Epithelial cell of esophagus (primary cell): ENCODE measurements at places on chromosomes 6 and 20.

DNA sequence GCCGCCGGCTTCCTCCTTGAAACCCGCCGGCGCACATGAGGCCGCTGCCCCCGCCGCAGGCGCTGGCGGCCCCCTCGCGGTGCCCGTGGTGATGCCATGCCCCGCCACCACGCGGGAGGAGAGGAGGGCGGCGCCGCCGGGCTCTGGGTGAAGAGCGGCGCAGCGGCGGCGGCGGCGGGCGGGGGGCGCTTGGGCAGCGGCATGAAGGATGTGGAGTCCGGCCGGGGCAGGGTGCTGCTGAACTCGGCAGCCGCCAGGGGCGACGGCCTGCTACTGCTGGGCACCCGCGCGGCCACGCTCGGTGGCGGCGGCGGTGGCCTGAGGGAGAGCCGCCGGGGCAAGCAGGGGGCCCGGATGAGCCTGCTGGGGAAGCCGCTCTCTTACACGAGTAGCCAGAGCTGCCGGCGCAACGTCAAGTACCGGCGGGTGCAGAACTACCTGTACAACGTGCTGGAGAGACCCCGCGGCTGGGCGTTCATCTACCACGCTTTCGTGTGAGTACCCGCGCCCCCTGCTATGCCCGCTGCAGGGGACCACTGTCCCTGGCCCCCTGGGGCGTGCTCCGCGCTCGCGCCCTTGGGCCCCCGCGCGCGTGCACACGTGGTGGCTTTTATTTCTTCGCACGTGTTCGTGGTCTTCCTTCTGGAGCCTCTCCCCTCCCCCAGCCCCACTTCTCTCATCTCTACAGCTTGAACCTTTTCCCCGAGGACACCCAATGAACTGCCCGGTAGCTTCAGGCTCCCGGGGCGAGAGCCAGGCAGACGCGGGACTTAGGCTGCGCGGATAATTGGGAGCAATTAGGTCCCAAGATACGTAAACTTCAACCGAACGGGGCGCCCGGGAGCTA, 453 bp downstream of the KCNQ5 start:
- DNase-seq, result peak; percentile 39

- no peak for DNase-seq
These were observed 99.7 kb downstream of the TMEM170B start for GRCh38 chr6:11637266-11637665.

DNA sequence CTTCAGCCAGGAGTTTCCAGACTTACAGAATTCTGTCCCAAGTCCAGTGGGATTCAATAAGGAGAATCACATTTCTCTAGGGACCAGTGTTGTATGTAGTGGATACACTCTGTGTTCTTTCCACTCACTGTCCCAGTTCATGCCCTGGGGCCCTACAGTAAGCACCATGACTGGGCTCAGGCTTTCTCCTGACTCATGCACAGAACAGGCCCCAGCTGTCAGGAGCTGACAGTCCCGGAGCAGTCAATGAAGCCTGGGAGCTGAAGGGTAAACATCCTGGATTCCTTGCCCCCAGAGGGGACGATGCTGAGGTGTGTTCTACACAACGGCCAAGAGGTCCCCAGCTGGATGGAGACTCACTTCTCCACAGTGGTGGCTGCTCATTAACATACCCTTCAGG, 40.2 kb upstream of the LRFN2 start:
- peak; percentile 59 for DNase-seq

GRCh38 chr6:114421199-114421598, 78.4 kb upstream of the HS3ST5 start:
- no peak for DNase-seq

DNA sequence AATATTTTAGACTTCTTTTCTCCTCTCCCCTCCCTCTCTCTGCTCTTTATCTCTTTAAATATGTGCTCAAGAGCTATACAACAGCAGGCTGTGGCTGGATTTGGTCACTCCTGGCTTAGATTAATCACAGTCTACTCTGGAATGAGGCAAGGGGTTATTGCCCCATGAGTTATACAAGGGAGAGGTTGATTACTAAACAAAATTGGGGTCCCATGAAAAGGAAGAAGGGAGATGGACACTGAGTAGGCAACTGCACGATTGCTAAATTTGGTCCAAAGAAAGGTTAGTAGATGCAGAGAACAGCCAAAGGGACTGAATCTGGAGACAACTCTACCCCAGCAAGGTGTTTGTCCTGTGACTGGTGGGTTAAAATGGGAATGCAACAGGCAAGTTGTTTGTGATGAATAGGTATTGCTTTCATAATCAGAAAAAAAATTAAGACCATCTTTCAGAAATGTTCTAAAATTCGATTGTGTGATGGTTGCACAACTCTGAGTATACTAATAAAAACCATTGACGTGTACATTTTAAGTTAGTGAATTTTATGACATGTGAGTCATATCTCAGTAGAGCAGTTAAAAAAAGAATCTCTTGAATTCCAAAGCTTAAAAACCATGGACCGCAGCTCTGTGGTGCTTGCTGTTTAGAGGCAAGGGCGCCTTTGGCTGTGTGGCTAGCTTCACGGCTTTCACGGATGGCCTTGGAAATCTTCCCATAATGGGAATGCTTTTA, 57.1 kb downstream of the KIZ start:
- peak; percentile 20 for DNase-seq

DNA sequence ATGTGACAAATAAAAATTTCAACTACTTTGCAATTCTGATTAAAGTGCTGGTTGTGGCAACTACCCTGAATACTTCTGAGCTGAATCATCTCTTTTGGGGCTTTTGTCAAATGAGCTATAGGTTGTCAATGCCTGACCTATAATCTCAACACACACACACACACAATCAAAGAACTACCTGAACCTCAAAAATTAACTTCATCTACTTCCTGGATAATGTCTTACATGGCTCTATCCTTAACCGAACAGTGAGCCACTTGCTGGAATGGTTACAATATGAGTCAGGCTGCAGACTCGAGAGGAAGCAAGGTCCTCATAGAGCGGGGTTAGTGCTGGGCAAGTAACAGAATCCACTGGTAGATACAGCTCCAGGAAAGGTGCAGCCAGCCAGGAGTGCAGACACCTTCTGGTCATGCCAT, 70.6 kb upstream of the DST start:
- DNase-seq, result peak; percentile 85

DNA sequence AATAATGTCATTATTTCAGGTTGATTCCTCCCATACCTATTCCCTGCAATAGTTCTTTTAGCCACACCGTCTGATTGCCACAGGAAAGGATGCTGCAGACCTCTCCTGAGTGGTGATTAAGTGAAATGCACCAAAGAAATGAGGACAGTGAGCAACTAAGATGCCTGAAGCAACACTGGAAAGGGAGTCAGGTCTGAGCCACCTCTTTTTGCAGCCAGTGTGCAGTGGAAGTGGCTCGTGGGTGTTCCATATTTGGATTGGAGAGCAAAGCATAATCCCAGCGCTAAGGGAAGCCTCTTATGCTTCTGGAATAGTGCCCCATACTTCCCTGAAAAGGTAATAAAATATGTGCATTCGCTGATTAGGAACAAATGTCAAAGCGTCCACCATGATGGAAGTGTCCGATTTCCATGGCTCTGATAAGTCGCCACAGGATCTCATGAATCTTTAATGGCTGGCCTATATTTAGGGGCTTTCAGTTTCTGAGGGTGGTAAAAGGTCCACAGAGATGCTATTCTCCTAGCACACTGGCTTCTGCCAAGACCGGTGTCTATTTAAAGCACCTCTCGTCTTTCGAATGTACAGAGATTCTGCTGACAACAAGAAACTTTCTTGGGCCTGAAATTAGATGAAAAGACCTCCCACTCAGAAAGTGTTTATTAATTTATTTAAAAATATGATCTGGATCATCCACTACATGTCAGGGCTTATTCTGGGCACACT, 253.9 kb downstream of the SLC24A3 start:
- DNase-seq, result no peak

DNA sequence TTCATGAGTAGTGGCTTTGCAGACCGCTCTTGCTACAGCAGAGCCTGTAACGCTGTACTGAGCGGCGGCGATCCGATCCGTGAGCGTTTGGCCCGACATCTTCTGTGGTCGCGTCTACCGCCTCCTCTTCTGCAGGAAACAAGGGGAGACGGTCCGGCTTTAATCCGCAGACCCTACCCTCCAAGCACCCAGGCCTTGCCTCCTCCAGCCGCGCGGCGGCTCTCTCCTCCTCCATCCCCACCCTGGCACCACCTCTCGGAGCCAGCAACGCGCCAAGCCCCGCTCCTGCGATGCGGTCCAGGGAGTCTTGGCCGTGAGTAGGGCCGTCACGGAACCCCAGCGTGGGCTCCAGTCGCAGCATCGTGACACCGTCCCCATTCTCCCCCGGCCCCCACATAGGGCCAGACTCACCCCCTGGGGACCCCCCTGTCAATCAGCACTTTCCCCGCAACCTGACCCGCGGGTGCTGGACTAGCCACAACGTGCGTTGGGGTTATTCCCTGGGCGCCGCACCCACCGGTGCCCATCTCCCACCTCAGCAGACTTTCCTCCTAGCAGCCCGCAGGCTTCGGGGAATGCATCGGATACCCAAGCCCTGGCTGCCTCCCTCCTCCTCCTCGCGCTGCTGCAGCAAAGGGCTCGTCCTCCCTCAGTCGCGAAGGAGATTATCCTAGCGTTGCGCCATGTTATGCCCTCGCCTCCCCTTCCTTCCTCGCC, 914 bp downstream of the SNAP91 start:
- DNase-seq, result no peak

- no peak for DNase-seq
These were observed 766.5 kb downstream of the BCKDHB start for GRCh38 chr6:80872951-80873308.

- peak; percentile 51 for DNase-seq
These were observed 382.5 kb downstream of the PRKN start for GRCh38 chr6:162345051-162345511.

DNA sequence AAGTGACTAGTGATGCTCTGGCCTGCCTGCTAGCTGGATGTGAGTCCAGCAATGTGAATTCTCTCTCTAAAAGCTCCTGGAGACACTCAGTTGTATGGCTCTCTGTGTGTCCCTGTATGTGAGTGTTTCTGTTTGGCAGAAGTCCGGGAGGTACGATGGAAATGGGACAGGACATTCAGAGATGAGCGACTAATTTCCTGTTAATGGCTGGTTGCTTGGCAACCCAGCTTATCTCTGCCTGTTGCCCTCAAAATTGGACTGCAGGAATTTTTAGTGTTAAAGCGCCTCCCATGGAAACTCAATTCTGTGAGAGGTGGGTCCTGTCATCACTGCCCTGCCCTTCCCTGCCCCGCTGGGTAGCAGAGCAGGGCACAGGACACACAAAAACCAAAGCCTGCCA, 136.8 kb upstream of the LRFN2 start:
- no peak for DNase-seq

- DNase-seq, result no peak
These were observed 31.5 kb downstream of the RRBP1 start for GRCh38 chr20:17650301-17651128.

GRCh38 chr6:23688650-23689049, 437.4 kb upstream of the NRSN1 start:
- no peak for DNase-seq

DNA sequence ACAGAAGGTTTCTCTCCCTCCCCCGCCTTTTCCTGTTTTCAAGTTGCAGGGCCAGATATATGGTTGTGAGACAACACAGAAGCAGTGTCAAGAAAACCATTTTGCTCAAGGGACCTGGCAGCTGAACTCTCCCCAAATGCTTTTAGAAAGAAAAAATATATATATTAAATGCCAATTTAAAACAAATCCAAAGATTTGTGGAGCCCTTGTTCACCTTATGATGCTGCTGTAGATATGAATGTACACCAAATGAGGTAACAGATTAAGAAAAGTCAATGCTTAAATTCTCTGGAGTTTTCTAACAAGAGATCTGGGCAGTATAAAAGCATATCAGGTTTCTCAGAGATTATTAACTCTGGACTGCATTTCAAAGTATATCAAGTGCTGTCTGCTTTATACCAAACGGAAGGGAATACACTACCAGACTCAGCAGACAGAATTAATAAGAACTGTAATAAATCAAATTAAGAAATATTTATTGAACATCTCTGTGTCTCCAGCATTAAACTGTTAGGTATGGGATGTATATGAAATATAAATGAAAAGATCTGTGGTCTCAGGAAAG, 357.5 kb downstream of the HDGFL1 start:
- DNase-seq, result no peak

- no peak for DNase-seq
These were observed 4.5 kb upstream of the DDR1 start for GRCh38 chr6:30879684-30880427.

DNA sequence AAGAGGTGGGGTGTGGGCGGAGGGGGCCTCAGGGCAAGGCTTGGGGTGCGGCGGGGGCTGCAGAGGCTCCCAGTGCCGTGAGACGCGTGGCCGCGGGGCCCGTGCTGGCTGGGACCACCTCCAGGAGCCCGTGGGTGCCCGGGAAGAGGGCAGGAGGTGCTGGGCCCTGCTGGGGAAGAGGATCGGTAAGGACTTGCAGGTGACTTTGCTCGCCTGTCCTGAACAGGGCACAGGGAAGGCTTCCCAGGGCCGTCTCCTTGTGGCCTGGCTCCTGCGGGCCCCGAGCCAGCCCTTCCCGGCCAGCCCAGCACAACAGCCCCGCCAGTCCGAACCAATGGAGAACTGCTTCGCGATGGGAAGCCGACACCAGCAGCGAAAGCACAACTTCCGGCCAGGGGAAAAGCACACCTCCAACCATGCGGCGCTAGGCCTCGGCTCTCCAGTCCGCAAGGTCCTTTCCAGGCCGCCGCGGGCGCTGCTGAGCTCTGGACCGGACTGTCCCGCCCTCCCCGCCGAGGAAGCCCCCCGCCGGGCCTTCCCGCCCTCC, 32.3 kb downstream of the IRF4 start:
- no peak for DNase-seq

DNA sequence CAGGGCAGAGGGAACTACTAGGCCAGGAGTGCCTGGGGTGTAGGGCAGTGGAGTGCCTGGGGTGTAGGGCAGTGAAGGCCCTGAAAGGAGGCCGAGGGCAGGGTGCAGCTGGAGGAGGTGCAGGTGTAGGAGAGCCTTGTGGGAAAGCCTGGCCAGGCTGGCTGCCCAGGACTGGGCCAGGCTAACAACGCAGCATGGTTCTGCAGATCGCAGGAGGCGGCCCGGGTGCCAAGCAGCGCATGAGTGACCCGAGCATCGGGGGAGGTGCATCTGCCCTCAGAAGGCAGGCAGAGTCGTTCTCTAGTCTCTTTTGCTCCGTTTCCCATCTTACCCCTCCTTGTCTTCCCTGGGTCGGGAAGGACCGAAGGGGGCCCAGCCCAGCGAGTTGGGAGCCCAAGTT, 151.5 kb upstream of the PHACTR3 start:
- DNase-seq, result no peak
